Fibroblast of lung (primary cell): ENCODE measurements at places on chromosomes 4 and X.

- peak; percentile 84 for DNase-seq
Observed at GRCh38 chrX:136867096-136867491, 13.4 kb downstream of the RBMX start.

GRCh38 chr4:152942346-152942745 is 6.2 kb downstream of the FHDC1 start:
- DNase-seq = no peak

DNA sequence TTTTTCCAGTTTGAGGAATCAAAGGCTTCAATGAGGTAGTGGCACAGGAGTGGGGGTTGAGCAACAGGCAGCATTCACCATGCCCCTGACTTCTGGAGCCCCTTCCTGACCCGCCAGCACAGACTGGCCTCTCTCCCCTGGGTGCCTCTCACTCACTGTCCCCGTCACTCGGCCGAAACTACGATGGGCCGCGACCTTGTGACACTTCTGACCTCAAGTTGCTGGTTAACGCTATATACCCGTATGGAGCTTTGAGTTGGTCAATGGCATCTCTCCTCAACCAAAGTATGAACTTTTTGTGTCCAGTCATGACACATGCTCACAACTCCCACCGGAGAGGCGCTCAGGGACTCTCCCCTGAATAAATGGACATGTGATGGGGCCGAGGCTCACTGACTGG is 72.1 kb downstream of the IRF2 start:
- no peak for DNase-seq

GRCh38 chr4:4884611-4885010 is 25.1 kb downstream of the MSX1 start:
- no peak for DNase-seq

- DNase-seq = no peak
Observed at GRCh38 chr4:95393821-95394220, 155.0 kb downstream of the UNC5C start.
